Activated T-helper 1 cell treated with Interleukin-2 at 50 U/mL for 16 hours (primary cell): ENCODE measurements at places on chromosomes 1 and 21.

- DNase-seq: no peak
These were observed 2.9 kb downstream of the ADORA1 start for GRCh38 chr1:203130358-203130985.

DNA sequence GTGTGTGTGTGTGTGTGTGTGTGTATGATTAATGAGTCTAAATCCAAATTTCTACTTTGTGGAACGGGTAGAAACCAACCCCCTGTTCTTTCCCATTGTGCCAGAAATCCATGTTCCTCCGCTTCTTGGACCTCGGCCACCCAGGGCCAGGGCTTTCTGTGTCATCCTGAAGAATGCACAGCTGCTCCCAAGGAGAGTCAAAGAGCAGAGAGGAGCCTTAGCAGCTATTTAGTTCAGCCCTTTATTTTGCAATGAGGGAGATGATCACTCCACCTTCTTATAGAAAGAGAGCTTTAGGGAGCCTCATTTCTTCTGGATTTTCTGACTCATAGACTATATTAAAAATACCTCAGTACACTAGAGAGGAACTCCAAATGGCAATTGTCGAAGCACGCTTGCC is 489.3 kb upstream of the VAMP3 start:
- DNase-seq: no peak

GRCh38 chr1:69929308-69930057 is 275.9 kb downstream of the LRRC40 start:
- no peak for DNase-seq

- no peak for DNase-seq
These were observed 17.0 kb upstream of the ITLN2 start for GRCh38 chr1:160971618-160972056.

DNA sequence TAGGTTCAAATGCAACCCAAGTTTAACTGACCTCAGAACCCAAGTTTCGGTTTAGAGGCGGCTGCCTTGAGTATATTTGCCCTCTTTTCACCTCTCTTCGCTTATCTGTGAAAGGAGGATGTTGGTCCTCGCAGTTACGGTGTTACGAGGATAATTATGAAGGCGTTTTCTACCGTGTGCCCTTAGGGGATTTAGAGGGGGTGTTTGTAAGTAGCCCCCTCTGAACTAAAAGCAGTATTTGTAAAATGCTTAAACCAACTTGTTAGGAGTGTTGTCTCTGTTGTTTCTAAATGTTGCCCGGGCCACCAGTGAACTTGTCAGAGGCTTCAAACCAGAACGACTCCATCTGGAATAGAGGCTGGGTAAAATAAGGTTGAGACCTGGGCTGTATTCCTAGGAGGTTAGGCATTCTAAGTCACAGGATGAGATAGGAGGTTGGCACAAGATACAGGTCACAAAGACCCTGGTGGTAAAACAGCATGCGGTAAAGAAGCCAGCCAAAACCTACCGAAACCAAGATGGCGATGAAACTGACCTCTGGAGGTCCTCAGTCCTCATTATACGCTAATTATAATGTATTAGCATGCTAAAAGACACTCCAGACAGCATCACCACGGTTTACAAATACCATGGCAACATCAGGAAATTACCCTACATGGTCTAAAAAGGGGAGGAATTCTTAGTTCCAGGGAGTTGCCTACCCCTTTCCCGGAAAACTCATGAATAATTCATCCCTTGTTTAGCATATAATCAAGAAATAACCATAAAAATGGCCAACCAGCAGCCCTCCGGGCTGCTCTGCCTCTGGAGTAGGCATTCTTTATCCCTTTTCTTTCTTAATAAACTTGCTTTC is 1.0 kb upstream of the PSRC1 start:
- no peak for DNase-seq

- no peak for DNase-seq
These were observed 28.7 kb upstream of the HMGN1 start for GRCh38 chr21:39377444-39378050.

- no peak for DNase-seq
These were observed 163.2 kb downstream of the IER5 start for GRCh38 chr1:181251713-181252075.

GRCh38 chr1:152186556-152187285 is 27.7 kb upstream of the RPTN start:
- DNase-seq: no peak

- DNase-seq: no peak
These were observed 75.5 kb upstream of the MACF1 start for GRCh38 chr1:39128959-39129358.

GRCh38 chr1:22025368-22026155 is 24.1 kb downstream of the CELA3A start:
- DNase-seq: peak; percentile 81

GRCh38 chr1:79708646-79709265 is 702.2 kb upstream of the ADGRL4 start:
- no peak for DNase-seq

- DNase-seq: no peak
These were observed 27.9 kb upstream of the KIF21B start for GRCh38 chr1:201051399-201051798.

GRCh38 chr1:76928522-76928921 is 61.2 kb downstream of the ST6GALNAC5 start:
- no peak for DNase-seq

GRCh38 chr1:246569248-246570238 is 3.3 kb downstream of the CNST start:
- DNase-seq: no peak

DNA sequence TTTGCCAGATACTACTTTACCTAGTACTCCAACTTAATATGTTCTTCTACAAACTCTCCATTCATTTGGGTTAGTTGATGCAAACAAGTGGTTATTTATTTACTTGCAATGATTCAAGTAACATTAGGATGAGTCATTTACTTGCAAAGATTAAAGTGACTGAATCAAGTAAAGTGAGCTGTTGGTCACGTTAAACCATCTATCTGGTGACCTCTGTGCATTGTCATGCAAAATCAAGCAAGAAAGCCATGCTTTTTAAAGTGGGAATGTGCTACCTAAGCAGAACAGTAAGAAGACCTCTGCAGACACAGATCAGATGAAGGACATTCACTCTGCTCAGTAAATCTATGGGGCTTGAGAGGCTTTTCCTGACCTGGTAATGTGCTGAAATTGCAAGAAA is 254.7 kb downstream of the LRRIQ3 start:
- no peak for DNase-seq

- no peak for DNase-seq
These were observed 596 bp downstream of the PADI4 start for GRCh38 chr1:17308593-17308992.
